NCI-H1105 (cell line): ENCODE measurements at places on chromosomes 11 and 22.

DNA sequence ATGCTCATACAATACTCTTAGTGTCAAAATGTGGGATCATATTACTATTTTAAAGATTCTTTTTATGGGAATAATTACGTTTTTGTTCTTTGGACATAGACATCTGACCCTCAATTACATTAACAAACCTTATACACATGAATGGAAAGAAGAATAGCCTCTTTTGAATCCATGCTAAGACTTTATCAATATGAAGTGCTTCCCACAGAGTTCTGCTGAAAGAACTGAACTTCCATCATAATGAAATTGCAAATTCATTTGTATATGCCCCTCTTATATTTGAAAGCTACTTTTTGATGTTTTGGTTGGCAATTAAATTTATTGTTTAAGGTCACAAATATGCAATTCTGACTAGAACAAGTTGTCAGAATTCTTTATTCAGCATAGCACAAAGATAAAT is 254.9 kb downstream of the TMEM135 start:
- DNase-seq, result no peak

- DNase-seq, result no peak
Observed at GRCh38 chr11:41579546-41579945, 120.1 kb upstream of the LRRC4C start.

GRCh38 chr11:12149672-12150225 is 39.4 kb downstream of the MICAL2 start:
- no peak for DNase-seq

GRCh38 chr11:44437122-44437521 is 127.2 kb upstream of the ALX4 start:
- no peak for DNase-seq

DNA sequence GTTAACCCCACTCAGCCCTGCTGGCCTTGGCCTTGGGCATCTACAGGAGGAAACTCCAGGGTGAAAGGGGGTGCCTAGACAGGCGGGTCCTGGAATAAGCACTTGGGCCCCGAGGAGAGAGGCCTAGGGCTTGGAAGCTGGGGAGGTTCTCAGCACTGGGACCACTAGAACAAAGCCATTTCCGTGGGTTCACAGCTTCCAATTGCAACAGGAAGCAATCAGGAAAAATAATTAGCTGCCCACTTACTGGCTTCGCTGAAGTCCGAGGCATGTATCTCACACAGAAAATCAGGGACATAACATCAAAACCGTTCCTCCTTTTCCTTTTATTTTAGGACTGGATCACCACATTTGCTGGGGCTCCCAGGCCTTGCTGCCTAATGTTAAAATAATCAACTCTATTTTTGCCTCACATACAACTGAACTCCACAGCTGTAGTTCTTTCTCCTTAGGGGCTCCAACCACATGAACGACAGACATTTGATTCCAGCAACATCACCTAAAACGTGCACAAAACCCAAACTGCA is 161.1 kb upstream of the GRK3 start:
- no peak for DNase-seq

GRCh38 chr22:39350757-39351688 is 1.2 kb downstream of the SYNGR1 start:
- DNase-seq, result no peak

DNA sequence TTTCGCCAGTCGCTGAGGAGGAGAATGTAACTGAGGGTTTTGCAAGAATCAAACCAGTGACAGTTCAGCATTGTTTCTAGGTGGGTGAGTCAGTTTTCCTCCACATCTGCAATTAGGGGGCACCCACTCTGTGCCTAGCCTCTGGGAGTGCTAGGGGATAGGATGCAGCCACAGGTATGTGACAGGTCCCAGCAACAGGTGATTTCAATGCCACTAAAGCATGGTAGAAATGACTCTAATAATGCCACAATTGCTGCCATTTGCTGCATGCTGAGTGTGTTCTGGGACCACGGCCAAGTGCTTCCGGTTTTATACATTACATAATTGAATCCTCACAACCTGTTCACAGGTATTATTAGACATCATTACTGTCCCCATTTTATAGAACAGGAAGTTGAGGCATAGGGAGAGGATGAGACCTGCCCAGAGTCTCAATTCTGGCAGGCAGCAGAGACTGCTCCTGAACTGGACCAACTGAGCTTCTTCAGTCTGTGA is 556 bp downstream of the CRYBB2 start:
- DNase-seq, result peak; percentile 50

GRCh38 chr11:71465054-71465453 is 12.1 kb downstream of the NADSYN1 start:
- no peak for DNase-seq

DNA sequence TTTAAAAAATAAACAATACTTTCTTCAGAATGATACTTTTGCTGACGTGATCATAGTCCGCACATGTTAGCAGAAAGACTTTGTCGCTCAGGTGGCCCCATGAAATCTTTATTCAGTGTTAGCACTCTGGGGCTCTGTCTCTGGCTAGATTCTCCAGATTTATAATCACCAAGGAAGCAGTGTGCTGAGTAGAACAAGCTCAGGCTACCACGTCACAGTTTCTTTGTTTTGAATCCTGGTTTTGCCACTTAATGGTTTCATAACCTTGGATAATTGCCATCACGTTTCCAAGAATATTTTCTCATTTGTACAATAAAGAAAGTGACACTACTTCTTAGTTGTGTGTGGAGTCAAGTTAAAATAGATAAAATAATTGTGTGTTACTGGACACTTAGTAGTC is 3.9 kb upstream of the MUC15 start:
- DNase-seq, result peak; percentile 32

DNA sequence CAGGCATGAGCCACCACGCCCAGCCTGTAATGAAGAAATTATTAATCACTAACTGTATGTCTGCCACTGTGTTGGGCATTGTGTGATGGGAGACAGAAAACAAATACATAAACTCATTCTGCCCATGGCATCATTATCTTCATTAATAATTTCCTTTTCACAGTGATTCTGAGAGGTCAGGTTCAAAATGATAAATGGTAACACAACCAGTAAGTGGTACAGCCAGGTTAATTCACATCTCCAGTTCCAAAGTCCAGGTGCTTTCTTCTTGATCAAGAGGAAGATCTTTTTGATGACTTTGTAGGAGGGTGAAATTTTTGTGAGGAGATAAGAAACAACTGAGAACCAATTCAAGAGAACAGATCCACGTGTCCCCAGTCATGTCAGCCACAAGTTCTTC is 66.7 kb downstream of the PISD start:
- DNase-seq, result no peak

DNA sequence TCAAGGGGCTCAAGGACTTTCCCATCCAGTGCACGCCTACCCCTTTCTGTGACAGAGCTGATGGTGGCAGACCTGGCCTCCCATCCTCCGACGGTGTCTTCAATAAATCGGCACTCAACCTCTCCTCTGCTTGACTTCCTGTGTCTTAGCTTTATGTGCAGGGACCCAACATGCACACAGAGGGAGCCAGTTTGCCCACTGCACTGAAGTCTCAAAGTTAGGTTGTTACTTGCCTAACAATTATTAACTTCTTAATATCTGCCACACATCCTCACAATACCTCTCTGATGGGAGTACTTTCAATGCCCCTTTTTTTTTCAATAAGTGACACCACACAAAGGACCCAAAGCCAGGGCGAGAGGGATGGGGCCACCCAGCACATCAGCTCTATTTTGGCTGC is 3.6 kb downstream of the IZUMO1R start:
- no peak for DNase-seq

GRCh38 chr11:13826505-13827278 is 135.8 kb upstream of the SPON1 start:
- DNase-seq, result no peak

DNA sequence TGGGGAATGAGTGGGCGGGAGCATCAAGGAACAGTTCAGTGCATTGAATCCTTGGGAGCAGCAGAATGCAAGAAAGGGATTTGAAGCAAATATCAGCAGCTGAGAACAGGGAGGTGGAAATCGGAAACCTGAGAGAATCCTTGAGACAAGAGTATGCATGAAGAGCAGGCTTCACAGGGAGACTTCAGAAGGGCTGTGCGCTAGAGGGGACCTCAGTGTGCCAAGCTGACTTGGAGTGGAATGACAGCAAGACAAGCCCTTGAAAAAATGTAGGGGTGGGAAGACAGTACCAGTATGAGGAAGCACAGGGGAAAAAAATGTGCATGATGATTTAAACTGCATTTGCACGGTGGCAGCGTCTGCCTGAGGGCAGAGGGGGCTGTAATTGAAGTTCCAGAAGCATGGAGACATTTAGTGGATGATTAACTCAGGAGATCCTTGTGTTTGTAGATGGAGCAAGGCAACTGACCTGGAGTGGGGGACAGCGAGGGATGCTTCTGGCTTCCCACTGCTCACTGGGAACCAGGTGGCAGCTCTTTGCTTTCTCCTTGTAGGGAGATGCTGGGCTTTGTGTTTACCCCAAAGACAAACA is 204.9 kb upstream of the PLET1 start:
- DNase-seq, result no peak

GRCh38 chr22:40417041-40417440 is 46.6 kb downstream of the SGSM3 start:
- DNase-seq, result no peak

GRCh38 chr11:27719546-27719925 is 19.3 kb upstream of the BDNF start:
- no peak for DNase-seq

DNA sequence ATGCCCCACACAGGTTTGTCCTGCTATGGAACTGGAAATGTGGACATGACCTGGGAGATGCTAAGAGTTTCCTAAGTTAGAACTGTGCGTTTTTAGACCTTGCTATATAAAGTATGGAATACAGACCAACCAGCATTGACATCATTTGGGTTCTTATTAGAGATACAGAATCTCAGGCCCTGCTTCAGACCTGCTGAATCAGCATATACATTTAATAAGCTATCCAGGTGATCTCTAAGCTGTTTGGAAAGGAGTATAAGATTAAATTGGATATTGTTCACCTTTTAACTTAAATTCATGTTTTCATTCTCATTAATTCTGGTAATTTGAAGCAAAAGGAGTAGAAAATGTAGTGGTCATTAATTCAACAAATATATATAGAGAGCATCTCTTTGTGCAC is 6.9 kb upstream of the CNTF start:
- DNase-seq, result no peak

DNA sequence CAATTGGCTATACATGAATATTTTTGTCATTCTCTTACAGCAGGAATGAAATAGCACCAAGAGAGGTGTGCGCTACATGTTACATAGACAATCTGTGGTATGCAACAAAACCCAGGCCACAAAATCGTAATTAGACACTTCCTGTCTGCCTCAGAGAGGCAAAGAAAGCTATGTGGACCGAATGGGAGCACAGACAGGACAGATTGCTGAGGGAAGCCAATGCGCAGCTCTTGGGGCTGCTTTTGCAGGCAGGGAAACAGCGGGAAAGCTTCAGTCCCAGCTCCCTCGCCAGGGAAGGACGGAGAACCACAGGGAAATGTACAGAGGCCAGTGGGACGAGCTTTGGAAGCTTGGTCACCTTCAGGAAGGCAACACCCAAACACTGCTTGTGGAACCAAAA is 40.9 kb downstream of the SERPINH1 start:
- DNase-seq, result no peak

GRCh38 chr11:104907521-104908185 is 9.4 kb upstream of the CASP12 start:
- DNase-seq, result no peak

DNA sequence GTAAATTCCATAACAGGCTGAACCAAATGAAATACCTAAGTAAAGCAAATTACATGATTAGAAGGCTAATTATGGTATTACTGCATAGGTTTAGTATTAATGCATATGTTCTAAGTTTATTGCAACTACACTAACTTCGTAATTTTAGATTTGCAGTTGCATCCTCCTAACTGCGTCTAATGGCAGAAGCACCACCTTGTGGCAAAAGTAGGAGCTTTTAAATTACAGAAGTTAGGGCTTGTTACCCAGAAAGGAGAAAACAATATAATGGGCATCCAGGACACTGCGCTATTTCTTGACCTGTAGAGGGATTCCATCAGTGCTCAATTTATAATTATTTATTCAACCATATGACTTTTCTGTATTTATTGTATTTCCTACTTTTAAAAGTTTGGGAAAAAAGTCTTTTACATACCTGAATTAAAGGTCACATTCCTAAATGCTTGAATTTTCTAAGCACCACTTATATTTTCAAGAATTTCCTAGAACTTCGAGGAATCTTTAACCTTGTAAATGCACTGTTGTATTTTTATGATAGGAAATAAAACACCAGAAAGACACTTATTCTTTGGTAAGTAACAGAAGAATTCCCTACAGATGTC is 16.3 kb upstream of the GPR83 start:
- no peak for DNase-seq

DNA sequence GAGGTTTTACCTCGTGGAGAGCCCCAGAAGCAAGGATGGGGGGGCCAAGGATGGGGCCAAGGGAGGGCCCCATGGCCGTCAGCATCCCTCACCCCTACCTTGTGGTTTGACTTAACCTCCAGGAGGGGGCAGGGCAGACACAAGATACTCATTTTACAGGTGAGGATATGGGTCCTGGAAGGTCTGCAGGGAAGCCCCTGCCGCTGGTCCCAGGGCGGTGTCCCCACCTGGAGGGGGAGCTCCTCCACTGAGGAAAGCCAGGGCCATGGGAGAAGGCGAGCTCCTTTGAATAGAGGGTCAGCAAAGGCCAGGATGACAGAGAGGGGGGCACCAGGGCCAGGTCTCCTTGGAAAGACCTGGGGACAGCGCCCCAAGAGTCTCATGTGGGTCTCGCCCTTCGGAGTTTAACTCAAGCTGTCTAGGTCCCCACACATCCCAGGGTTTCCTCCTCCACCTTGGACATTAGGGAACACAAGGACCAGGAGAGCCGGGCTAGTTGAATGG is 5.9 kb upstream of the ADORA2A start:
- peak; percentile 7 for DNase-seq

DNA sequence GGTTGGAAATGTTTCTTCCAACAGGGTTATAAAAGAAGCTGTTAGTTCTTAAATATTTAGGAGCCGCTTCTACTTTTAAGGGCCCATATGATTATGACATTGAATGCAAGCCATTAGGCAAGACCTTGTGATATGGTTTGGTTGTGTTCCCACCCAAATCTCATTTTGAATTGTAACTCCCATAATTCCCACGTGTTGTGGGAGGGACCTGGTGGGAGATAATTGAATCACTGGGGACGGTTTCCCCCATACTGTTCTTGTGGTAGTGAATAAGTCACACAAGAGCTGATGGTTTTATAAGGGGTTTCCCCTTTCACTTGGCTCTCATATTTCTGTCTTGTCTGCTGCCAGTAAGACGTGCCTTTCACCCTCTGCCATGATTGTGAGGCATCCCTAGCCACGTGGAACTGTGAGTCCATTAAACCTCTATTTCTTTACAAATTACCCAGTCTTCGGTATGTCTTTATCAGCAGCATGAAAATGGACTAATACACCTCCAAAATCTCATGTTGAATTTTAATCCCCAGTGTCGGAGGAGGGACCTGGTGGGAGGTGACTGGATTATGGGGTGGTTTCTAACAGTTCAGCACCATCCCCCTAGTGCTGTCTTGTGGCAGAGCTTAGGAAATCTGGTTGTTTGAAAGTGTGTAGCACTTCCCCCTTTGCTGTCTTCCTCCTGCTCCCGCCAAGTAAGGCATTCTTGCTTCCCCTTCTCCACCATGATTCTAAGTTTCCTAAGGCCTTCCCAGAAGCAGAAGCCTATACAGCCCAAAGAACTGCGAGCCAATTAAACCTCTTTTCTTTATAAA is 4.3 kb downstream of the CD59 start:
- no peak for DNase-seq

GRCh38 chr11:1449490-1450243 is 36.9 kb downstream of the MOB2 start:
- no peak for DNase-seq
